ENCODE measurements at places on chromosomes 12 and 14.

- H3K4me1 ChIP-seq = peaks cover 30% of the 10 kb centered on the region
- H3K27me3 ChIP-seq = peaks cover 4% of the 10 kb centered on the region
- no peaks in the 10 kb centered on the region for H3K36me3 ChIP-seq
- peak overlapping the region; percentile 89 for H3K27ac ChIP-seq
- DNase-seq = no peak
Observed at GRCh38 chr14:55410876-55411275, 754 bp downstream of the ATG14 start.

DNA sequence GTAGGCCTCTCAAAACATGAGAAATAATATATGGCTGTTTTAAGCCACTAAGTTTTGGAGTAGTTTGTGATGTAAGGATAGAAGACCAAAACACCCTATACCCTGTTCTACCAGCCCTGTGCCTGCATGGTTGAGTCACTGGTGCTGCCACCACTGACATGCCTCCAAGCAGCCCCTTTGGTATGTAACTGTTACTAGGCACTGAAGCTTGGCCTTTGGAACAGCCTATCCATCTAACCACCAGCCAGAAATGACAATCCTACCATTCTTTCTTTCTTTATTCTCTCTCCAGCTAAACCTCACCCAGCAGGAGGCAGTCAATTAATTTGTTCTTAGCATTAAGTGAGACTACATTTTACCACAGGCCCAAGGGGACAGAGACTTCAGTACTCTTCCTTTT is 240.3 kb downstream of the MSRB3 start:
- H3K4me3 ChIP-seq = no peak overlapping the region
- H3K27ac ChIP-seq = no peak overlapping the region
- no peak for DNase-seq

DNA sequence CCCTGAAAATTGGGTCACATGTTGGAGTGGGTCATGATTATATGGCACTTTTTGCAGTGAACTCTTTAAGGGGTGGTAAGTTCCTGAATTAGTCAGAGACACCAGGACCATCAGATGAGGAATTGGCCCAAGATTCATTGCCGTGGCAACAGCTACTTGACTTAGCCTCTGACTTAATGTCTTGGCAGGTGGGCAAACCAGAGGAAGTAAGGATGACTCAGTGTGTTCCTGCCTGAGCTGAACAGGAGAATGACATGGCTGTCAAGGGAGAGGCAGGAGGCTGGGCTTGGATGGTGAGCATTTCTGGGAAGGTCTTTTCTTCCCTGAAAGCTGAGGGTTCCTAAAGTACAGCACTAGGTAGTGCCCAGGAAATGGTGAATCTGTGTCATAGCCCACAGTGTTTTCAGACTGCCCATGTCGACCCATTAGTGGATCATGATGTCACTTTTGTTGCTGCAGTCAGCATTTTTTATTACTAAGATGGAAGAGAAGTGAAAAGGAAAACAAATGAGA is 170.1 kb upstream of the PWP1 start:
- peak overlapping the region; percentile 76 for H3K27ac ChIP-seq
- peaks cover 10% of the 10 kb centered on the region for H3K36me3 ChIP-seq
- no peaks in the 10 kb centered on the region for H3K27me3 ChIP-seq
- no peak overlapping the region for H3K4me3 ChIP-seq
- peaks cover 16% of the 10 kb centered on the region for H3K4me1 ChIP-seq

DNA sequence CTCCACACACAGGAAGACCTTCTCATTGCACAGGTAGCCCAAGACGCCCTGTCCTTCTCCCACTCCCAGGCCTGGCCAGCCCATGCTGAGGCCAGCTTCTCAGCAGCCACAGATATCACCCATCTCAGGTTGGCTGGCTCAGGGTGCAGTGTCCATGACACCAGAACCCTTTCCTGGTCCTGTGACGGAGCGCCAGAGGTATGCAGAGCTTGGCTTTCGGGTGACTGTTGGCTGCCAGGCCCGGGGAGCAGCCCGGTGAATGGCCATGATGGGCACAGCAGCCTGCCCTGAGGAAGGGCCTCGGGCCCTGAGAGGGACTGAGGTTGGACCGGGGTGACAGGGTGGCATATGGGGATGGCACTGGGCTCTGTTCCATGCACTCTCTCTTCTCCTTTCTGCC is 173.4 kb downstream of the TSPAN9 start:
- H3K4me1 ChIP-seq = peaks cover 11% of the 10 kb centered on the region
- H3K27me3 ChIP-seq = no peaks in the 10 kb centered on the region
- DNase-seq = no peak
- H3K4me3 ChIP-seq = no peak overlapping the region
- H3K36me3 ChIP-seq = no peaks in the 10 kb centered on the region

- DNase-seq = no peak
- no peaks in the 10 kb centered on the region for H3K36me3 ChIP-seq
- no peak overlapping the region for H3K27ac ChIP-seq
- H3K4me3 ChIP-seq = no peak overlapping the region
- H3K4me1 ChIP-seq = no peaks in the 10 kb centered on the region
- H3K27me3 ChIP-seq = no peaks in the 10 kb centered on the region
Observed at GRCh38 chr12:42982828-42983227, 393.3 kb upstream of the PRICKLE1 start.

DNA sequence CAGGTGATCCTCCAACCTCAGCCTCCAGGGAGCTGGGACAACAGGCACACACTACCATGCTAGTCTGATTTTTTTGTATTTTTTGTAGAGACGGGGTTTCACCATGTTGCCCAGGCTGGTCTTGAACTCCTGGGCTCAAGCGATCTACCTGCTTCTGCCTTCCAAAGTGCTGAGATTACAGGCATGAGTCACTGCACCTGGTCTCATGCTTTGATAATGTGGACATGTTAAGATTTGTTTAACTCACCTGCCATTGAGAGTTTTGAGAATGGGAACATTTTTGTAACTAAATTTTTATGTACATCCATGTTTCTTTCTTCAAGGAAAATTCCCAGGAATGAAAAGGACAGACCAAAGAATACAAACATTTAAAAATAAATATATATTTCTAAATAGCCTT is 121.2 kb downstream of the MIPOL1 start:
- no peak overlapping the region for H3K27ac ChIP-seq
- DNase-seq = no peak
- no peak overlapping the region for H3K4me3 ChIP-seq
- no peaks in the 10 kb centered on the region for H3K27me3 ChIP-seq
- no peaks in the 10 kb centered on the region for H3K4me1 ChIP-seq

DNA sequence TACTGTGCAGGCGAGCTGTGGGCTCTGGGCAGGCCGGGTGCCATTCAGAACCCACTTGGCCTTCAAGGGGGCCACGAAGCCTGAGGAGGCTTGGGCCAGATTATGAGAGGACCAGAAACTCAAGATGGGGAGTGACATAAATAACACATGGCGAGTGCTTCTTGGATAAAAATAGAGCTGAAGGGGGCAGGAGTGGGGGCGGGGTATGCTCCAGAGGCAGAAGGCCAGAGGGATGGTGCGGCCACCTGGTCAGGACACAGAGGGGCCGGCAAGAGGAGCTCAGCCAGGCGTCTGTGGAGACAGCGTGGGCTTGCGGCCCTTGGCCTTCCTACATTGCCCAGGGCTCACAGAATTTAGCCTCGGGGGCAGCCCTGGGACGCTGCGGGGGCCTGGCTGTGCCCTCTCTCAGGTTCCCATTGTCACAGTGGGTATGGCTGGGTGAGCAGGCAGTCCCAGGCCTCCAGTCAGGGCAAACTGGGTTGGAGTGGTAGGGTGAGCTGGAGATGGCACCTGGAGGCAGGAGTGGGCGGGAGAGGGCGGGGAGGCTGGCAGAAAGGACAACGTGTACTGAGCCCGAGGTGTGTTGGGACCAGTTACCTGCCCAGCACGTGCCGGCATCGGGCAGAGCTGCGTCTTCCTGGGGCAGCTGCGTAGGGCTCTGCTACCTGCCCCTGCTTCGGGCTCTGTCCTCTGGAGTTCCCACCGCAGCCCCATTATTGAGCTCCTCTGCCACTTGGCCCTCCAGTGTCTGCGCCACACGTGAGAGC is 7.4 kb upstream of the SLC25A29 start:
- no peak overlapping the region for H3K27ac ChIP-seq
- H3K4me3 ChIP-seq = no peak overlapping the region
- no peaks in the 10 kb centered on the region for H3K36me3 ChIP-seq
- H3K4me1 ChIP-seq = peaks cover 9% of the 10 kb centered on the region
- peaks cover 3% of the 10 kb centered on the region for H3K27me3 ChIP-seq

DNA sequence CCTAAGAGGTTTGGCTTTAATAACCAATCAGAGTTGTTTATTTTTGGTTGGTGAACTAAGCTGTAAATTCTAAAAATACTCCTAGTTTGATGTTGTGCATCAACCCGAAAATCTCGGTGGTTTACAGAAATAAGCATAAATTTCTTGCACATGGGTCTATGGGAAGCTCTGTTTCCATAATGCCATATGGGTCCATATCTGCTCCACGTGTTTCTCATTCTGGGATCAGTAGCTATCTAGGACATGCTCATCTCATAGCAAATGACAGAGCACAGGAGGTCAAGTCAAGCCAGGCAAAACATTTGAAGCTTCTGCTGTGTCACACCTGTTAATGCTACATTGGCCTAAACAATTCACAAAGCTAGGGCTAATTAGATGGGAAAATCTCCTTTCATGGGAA is 23.1 kb downstream of the NUP37 start:
- H3K27ac ChIP-seq = no peak overlapping the region
- no peak overlapping the region for H3K4me3 ChIP-seq
- H3K27me3 ChIP-seq = no peaks in the 10 kb centered on the region
- DNase-seq = no peak
- no peaks in the 10 kb centered on the region for H3K4me1 ChIP-seq

- peaks cover 10% of the 10 kb centered on the region for H3K4me1 ChIP-seq
- no peaks in the 10 kb centered on the region for H3K36me3 ChIP-seq
- H3K4me3 ChIP-seq = no peak overlapping the region
Observed at GRCh38 chr14:52429451-52429850, 115.3 kb downstream of the PTGER2 start.

GRCh38 chr12:109835827-109836226 is 2.6 kb upstream of the TRPV4 start:
- no peak overlapping the region for H3K27ac ChIP-seq
- peaks cover 20% of the 10 kb centered on the region for H3K27me3 ChIP-seq
- peaks cover 3% of the 10 kb centered on the region for H3K4me1 ChIP-seq
- DNase-seq = no peak
- no peak overlapping the region for H3K4me3 ChIP-seq

GRCh38 chr14:22952418-22952817 is 4.5 kb downstream of the HAUS4 start:
- no peaks in the 10 kb centered on the region for H3K27me3 ChIP-seq
- H3K27ac ChIP-seq = peak overlapping the region; percentile 35
- H3K4me1 ChIP-seq = peaks cover 18% of the 10 kb centered on the region
- no peak overlapping the region for H3K4me3 ChIP-seq

- H3K27ac ChIP-seq = no peak overlapping the region
- DNase-seq = peak; percentile 10
- peak overlapping the region; percentile 17 for H3K4me3 ChIP-seq
- peaks cover 11% of the 10 kb centered on the region for H3K27me3 ChIP-seq
- peaks cover 15% of the 10 kb centered on the region for H3K4me1 ChIP-seq
Observed at GRCh38 chr12:132558042-132558856, 52.1 kb downstream of the LRCOL1 start.

- peaks cover 2% of the 10 kb centered on the region for H3K27me3 ChIP-seq
- no peak for DNase-seq
- no peak overlapping the region for H3K4me3 ChIP-seq
- H3K36me3 ChIP-seq = no peaks in the 10 kb centered on the region
Observed at GRCh38 chr12:18827913-18828312, 90.0 kb downstream of the CAPZA3 start.
